ENCODE measurements at places on chromosomes 11 and 22. TPM values are rescaled to one million over a fixed set of nuclear protein-coding genes. Genes with fewer than 3 reads are reported as not detected.

The SOX10 gene
- total RNA-seq = not detected

The PGA4 gene
- not detected for total RNA-seq

The OR51A2 gene
- total RNA-seq = not detected

DNA sequence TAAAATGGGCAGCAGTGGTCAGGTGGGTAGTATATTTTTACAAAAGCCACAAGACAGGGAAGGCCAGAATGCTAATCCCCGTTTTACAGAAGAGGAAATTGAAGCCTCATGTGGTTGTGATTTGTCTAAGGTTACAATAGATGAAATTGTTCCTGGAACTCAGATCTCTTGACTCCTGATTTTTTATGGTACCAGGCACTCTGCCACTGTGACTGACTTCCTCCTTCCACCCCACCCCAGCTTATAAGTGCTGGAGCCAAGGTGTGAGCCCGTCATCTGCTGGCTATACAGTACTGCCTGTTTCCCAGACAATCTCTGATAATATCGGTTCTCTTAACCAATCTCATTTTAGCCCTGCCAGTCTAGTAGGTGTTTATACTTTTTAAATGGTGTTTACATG lies 1.9 kb downstream of the SLC5A1 start:
- no peak overlapping the region for H3K27ac ChIP-seq
- ATAC-seq = no peak
- no peak overlapping the region for H3K4me3 ChIP-seq
- H3K36me3 ChIP-seq = no peaks in the 10 kb centered on the region
- no peaks in the 10 kb centered on the region for H3K4me1 ChIP-seq
- H3K27me3 ChIP-seq = peaks cover 73% of the 10 kb centered on the region
